Activated T-cell treated with anti-CD3 and anti-CD28 coated beads, Interleukin-2, amount 50 U/mL, for 72 hours (primary cell): ENCODE measurements at places on chromosomes 2 and 18. TPM values are rescaled to one million over a fixed set of nuclear protein-coding genes. Genes with fewer than 3 reads are reported as not detected.

The SNED1 gene
- 4.1 TPM for total RNA-seq

The CHMP1B gene
- total RNA-seq = 29.8 TPM

The MCFD2 gene
- total RNA-seq = 59.3 TPM

- no peak overlapping the region for H3K27ac ChIP-seq
- no peak for DNase-seq
- H3K4me1 ChIP-seq = no peaks in the 10 kb centered on the region
- H3K36me3 ChIP-seq = no peaks in the 10 kb centered on the region
- peak overlapping the region; percentile 54 for H3K4me3 ChIP-seq
- peaks cover 50% of the 10 kb centered on the region for H3K27me3 ChIP-seq
These were observed 2.1 kb downstream of the KLHL14 start for GRCh38 chr18:32770666-32771168.

GRCh38 chr2:155431004-155431507, 732.6 kb downstream of the KCNJ3 start:
- H3K27me3 ChIP-seq = no peaks in the 10 kb centered on the region
- H3K4me3 ChIP-seq = no peak overlapping the region
- H3K36me3 ChIP-seq = no peaks in the 10 kb centered on the region
- DNase-seq = no peak

GRCh38 chr2:212426637-212427412, 111.8 kb downstream of the ERBB4 start:
- H3K36me3 ChIP-seq = no peaks in the 10 kb centered on the region
- no peaks in the 10 kb centered on the region for H3K4me1 ChIP-seq
- H3K27me3 ChIP-seq = no peaks in the 10 kb centered on the region
- H3K4me3 ChIP-seq = no peak overlapping the region

DNA sequence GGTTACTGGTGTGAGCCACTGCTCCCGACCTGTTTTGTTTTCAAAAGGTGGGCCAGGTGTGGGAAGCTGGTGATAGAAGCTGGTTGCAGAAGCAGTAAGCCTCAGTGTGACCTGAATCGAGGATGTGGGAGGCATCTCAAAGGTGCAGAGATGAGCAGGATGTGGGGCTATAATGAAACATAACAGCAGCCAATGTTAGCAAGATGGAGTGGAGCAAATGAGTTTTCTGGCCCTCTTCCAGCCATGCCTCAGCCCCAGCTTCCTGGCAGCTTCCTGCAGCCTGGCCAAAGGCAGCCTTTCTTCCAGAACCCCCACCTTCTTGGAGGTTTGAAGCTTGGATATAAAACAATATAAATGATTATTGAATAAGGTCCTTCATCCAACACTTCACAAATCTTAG, 184.8 kb downstream of the NCK2 start:
- no peak overlapping the region for H3K4me3 ChIP-seq
- peak overlapping the region; percentile 82 for H3K27ac ChIP-seq
- H3K36me3 ChIP-seq = peaks cover 2% of the 10 kb centered on the region
- peaks cover 54% of the 10 kb centered on the region for H3K4me1 ChIP-seq

DNA sequence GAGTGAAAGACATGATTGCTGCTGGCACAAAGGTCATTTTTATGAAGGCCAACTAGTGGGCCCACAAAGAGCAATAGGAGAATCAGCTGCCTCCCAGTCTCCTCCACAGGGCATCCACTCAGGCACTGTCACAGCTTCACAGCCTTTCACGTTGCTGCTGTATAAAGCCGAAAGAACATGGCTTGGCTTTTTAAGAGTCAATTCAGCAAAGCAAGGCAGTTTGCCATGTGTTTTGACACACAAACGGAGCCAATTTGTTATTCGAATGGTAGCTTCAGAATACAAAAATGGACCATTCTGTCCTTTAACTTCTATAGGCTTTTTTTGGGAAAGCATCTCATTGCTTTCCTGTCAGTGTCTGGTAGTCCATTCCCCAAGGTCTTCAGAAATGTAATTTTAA, 283.4 kb upstream of the PARD3B start:
- peaks cover 6% of the 10 kb centered on the region for H3K4me1 ChIP-seq
- DNase-seq = no peak

DNA sequence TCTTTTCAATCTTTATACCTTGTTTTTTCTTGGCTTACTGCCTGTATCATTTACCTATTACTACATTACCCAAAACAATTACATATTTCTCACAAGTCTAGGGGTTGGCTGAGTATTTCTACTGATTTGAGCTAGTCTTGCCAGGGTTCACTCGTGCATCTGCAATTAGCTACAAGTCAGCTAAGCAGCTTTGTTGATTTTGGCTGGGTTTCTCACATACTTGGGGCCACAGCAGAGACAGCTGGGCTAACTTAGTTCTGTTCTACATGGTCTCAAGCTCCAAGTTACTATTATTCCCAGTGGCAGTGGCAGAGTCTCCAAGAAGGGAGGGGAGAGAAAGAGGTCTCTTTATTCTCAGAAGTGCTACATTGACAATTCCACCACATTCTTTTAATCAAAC, 54.7 kb upstream of the SP5 start:
- no peaks in the 10 kb centered on the region for H3K4me1 ChIP-seq
- no peak for DNase-seq
- H3K36me3 ChIP-seq = no peaks in the 10 kb centered on the region
- no peak overlapping the region for H3K27ac ChIP-seq
- H3K4me3 ChIP-seq = no peak overlapping the region
- H3K27me3 ChIP-seq = no peaks in the 10 kb centered on the region

GRCh38 chr2:239268082-239268481, 132.7 kb downstream of the HDAC4 start:
- H3K4me3 ChIP-seq = peak overlapping the region; percentile 93
- peak overlapping the region; percentile 22 for H3K27ac ChIP-seq
- H3K4me1 ChIP-seq = peaks cover 89% of the 10 kb centered on the region
- DNase-seq = no peak

DNA sequence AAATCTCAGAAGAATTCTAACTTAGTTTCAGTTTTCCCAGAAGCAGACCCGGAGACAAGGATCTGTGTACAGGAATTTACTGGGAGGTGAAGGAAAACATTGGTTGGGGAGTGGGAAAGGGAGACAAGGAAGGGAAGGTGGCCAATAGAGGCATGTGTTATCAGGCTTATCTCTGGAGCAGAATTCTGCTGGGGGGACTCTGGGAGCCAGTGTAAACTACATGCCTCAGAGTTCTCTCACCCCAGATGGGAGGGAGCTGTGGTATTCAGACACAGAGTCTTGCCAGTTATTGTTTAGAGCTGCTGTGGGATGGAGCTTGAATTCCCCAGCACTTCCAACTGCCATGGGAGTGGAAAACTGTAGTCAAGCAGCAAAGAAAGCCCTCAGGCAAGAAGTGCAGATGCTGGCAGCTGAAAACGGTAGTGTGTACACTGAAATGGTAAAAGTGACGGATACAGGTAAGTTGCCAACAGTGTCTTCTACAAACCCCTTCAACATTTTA, 19.0 kb downstream of the DNPEP start:
- H3K4me1 ChIP-seq = no peaks in the 10 kb centered on the region
- H3K4me3 ChIP-seq = no peak overlapping the region
- no peak overlapping the region for H3K27ac ChIP-seq
- H3K36me3 ChIP-seq = no peaks in the 10 kb centered on the region
- no peaks in the 10 kb centered on the region for H3K27me3 ChIP-seq

GRCh38 chr2:119809339-119810048, 49.8 kb downstream of the PTPN4 start:
- no peak overlapping the region for H3K27ac ChIP-seq
- peaks cover 4% of the 10 kb centered on the region for H3K36me3 ChIP-seq
- DNase-seq = no peak
- H3K4me1 ChIP-seq = peaks cover 24% of the 10 kb centered on the region
- H3K4me3 ChIP-seq = no peak overlapping the region
